Fibroblast of the aortic adventitia (primary cell): ENCODE measurements at places on chromosomes 7 and 10.

DNA sequence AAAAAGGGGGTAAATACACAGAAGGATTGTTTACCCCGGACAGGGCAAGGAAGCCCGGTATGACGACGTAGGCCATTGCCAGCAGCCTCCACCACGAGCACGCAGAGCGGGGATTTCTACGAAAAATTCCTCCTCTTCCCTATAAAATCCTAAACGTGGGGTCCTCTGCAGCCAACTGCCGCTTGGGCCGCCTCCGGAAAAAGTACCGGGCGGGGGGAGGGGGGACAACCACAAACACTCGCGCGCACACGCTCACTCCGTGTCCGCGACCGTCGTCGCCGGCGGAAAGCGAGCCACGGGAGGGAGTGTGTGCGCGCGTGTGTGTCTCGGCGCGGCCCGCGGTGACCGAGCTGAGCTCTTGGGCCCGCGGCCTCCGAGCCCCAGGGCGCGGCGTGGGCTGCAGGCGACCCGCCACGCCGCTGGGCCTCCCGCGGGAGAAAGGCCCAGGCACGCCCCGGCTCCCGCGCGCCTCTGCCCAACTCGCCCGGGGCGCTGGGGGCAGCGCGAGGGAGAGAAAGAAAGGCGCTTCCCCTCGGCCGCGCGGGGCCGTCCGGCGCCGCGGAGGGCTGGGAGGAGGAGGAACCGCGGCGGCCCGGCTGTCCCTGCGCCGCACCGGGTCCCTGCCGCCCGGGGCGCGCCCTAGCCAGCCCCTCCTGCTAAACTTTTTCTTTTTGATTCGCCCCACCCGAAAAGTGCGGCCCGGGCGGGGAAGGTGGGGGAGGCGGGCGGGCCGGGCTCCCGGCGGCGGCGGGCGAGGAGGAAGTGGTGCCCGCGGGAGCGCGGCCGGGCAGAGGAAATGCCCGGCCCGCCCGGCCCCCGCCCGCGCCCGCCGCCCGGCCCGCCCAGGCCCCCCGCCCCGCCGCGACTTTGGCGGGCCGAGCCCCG lies 1.5 kb downstream of the CTBP2 start:
- peak; percentile 58 for DNase-seq

DNA sequence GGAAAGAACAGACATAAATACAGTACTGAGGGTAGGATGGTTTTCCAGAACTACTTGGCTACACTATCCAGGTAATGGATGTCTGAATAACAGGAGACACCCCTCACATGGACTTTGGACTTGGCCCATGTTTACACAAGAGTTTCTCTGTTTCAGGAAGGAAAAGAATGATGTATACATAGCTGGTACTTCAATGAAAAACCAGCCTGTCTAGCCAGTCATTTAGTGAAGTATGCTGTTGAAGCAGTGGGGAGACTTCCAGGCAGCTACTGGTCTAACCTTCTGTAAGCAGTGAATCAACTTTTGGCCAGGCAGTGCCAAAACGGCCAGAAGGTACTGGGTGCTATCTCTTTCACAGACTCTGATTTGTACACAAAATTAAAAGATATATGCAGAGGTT lies 135.0 kb downstream of the MBL2 start:
- no peak for DNase-seq

GRCh38 chr10:94046098-94046497 lies 52.4 kb downstream of the PLCE1 start:
- DNase-seq = no peak

- no peak for DNase-seq
Measured at GRCh38 chr10:93992400-93993030, 1.2 kb upstream of the PLCE1 start.

DNA sequence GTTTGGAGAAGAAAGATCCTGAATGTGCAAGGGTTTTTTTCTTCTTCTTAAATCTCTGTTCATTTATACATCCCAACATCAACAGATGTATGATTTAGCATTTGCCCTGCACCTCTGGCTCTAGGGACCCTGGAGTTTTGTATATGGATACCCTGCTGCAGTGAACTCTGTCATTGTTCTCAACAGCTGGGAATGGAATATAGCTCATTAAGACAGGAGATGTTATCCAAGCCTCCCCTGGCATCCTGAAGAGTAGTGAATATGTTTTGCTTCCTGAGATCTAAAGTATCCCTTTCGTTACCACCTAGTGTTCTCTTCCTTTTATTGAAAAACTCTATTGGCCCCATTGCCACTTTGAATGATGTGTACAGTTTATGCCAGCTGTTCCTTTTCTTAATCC lies 275.9 kb downstream of the EXOC4 start:
- DNase-seq = no peak

DNA sequence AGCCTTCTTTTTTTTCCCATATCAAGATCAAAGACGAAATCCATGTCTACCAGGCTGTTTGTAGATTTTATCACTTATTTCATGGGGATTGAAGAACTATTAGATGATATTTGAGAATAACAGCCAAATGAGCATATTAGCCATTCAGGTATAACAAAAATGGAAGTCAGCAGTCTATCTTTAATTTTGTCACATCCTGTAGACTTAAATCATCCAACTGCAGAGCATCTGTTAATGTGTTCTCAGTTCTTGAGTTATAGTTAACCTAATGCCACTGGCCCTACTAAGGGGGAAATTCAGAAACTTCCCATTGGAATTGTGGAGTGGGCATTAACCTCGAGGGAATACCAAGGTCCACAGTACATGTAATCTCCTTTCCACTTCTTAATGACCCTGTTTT lies 380.1 kb downstream of the CNTNAP2 start:
- DNase-seq = no peak

- peak; percentile 63 for DNase-seq
Measured at GRCh38 chr7:74575083-74575784, 82.3 kb upstream of the GTF2I start.

DNA sequence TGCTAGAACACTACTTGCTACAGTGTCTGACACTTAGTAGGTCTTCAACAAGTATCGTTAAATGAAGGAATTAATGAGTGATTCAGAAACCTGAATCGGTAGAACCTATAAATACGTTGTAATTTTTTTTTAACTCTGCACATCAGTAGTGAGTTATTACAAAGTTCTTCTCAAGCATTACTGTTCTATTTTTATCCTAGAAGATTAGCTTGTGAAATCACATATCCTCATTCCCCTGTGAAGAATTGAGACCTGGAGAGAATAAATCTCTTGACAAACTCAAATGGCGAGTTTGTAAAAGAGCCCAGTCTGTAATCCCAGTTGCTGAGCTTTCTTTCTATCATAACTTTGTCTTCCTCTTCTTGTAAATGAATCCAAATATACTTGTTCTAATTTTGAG lies 34.7 kb downstream of the HYAL4 start:
- no peak for DNase-seq

DNA sequence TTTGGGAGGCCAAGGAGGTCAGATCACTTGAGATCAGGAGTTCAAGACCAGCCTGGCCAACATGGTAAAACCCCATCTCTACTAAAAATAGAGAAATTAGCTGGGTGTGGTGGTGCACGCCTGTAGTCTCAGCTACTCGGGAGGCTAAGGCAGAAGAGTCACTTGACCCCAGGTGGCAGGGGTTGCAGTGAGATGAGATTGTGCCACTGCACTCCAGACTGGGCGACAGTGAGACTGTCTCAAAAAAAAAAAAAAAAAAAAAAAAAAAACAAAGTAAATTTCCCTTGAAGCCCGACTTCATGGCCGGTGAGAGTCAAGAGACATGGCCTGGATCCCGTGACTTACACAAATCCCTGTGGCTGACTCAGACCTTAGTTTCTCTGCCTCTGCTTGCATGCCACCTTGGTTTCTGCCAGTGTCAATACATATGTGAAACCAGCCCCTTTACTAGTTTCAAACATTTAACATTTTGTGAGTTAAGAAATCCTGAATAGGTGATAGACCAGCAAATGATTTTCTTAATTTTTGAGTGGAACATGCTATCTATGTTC lies 62.8 kb downstream of the ZEB1 start:
- DNase-seq = peak; percentile 55

DNA sequence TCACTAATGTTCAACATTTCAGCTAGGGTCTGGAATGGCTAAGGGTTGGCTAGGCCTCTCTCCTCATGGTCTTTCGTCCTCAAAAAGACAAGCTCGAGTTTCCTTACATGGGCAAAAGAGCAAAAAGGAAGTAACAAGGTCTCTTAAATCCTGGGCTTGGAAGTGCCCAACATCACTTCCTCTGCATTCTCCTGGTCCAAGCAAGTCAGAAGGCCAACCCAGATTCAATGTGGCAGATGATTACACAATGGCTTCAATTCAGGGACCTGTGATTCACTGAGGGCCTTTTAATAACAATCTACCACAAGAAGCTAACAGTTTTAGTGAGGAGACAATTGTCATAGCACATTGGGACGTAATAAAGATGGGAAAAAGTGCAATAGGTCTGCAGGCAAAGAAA lies 4.4 kb upstream of the NUP205 start:
- no peak for DNase-seq

- DNase-seq = no peak
Measured at GRCh38 chr7:130398526-130399090, 18.3 kb downstream of the CPA1 start.

DNA sequence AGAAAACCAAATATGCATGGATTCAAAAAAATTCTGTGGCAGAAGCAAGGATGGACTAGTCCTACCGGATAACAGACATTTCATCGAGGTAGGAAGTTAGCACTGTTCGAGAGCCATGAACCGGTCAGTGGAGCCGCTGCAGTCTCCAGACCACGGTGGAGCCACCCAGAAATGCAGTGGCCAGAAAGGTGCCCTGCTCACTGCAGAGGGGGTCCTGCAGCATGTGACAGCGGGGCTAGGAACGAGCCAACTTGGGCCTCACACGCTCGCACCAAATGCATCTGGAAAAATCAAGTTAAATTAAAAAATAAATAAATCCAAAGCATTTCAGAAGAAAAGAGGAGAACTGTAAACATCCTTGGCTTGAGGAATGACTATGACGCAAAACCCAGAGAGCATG lies 13.1 kb upstream of the CFAP46 start:
- DNase-seq = no peak
